Heart left ventricle (tissue), 16 donors: ENCODE measurements at places on chromosomes 12 and 14.

- no peak overlapping the region for H3K4me3 ChIP-seq
- no peaks in the 10 kb centered on the region for H3K36me3 ChIP-seq
- no peaks in the 10 kb centered on the region for H3K27me3 ChIP-seq
- no peak for DNase-seq
Measured at GRCh38 chr12:129083121-129083840, 230.0 kb downstream of the GLT1D1 start.

DNA sequence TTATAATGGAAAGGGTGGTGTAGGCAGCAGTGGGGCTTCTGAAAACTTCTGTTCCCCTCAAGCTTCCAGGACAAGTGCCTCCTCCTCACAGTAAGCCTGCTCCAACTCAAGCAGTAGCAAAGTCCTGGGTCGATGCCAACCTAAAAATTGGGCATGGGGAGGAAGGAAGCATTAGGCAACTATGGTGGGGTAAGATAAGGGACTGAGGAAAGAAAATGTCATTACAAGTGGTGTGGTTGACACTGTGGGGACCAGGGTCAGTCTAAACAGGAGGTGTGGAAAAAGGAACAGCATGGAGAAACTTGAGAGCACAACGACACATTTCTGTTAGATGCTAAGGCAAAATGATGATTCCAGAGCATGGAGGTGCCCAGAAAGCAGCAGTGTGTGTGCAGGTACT, 34.9 kb downstream of the WIF1 start:
- H3K36me3 ChIP-seq, result no peaks in the 10 kb centered on the region
- no peaks in the 10 kb centered on the region for H3K27me3 ChIP-seq
- no peak overlapping the region for H3K27ac ChIP-seq
- no peak overlapping the region for H3K4me3 ChIP-seq

- H3K4me1 ChIP-seq, result peaks cover 7% of the 10 kb centered on the region
- no peak for DNase-seq
- H3K36me3 ChIP-seq, result no peaks in the 10 kb centered on the region
- no peaks in the 10 kb centered on the region for H3K27me3 ChIP-seq
- H3K27ac ChIP-seq, result no peak overlapping the region
- no peak overlapping the region for H3K4me3 ChIP-seq
Measured at GRCh38 chr12:94033101-94033500, 115.3 kb upstream of the PLXNC1 start.

- no peaks in the 10 kb centered on the region for H3K36me3 ChIP-seq
- H3K4me1 ChIP-seq, result peaks cover 24% of the 10 kb centered on the region
- H3K4me3 ChIP-seq, result no peak overlapping the region
- no peaks in the 10 kb centered on the region for H3K27me3 ChIP-seq
Measured at GRCh38 chr14:89252887-89253532, 164.0 kb downstream of the FOXN3 start.

- H3K4me1 ChIP-seq, result no peaks in the 10 kb centered on the region
- no peak overlapping the region for H3K27ac ChIP-seq
- H3K27me3 ChIP-seq, result no peaks in the 10 kb centered on the region
- no peak overlapping the region for H3K4me3 ChIP-seq
- no peaks in the 10 kb centered on the region for H3K36me3 ChIP-seq
Measured at GRCh38 chr12:65496617-65497016, 218.1 kb downstream of the MSRB3 start.

- H3K36me3 ChIP-seq, result no peaks in the 10 kb centered on the region
- H3K4me3 ChIP-seq, result no peak overlapping the region
- DNase-seq, result no peak
- peaks cover 16% of the 10 kb centered on the region for H3K27me3 ChIP-seq
- no peaks in the 10 kb centered on the region for H3K4me1 ChIP-seq
- H3K27ac ChIP-seq, result no peak overlapping the region
Measured at GRCh38 chr12:48627556-48627955, 54.5 kb downstream of the KANSL2 start.
